NCI-H1930 (cell line): ENCODE measurements at places on chromosomes 4 and X.

GRCh38 chrX:40090050-40090804, 7.5 kb downstream of the BCOR start:
- no peak for DNase-seq

- no peak for DNase-seq
Observed at GRCh38 chr4:177403746-177404145, 38.5 kb downstream of the AGA start.

- peak; percentile 66 for DNase-seq
Observed at GRCh38 chr4:108135549-108136209, 33.1 kb downstream of the LEF1 start.

GRCh38 chr4:133151341-133151690, 2.2 kb downstream of the PCDH10 start:
- DNase-seq, result peak; percentile 36

DNA sequence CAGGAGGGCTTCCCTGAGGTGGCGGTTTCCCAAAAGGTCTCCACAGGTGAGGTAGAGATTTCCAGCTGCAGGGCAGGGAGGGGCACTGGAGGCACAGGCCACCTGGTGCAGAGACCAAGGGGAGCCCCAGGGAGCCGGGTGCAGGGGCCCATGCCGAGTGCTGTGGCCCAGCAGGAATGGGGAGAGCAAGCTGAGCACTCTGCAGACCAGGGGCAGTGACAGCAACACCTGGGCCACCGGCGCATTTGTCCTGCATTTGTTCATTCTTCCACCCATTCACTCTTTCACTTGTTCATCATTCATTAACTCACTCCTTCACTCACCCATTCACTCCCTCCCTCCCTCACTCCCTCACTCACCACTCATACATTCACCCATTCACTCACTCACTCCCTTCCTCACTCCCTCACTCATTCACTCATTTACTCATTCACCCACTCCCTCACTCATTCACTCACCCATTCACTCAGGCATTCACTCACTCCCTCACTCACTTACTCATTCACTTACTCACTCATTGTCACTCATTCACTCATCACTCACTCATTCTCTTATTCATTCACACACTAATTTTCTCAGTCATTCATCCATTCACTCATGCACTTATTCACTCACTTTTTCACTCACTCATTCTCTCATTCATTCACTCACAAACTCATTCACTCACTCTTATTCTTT, 16.3 kb downstream of the CPZ start:
- DNase-seq, result no peak

GRCh38 chrX:17768997-17769396, 31.7 kb downstream of the SCML1 start:
- DNase-seq, result no peak

DNA sequence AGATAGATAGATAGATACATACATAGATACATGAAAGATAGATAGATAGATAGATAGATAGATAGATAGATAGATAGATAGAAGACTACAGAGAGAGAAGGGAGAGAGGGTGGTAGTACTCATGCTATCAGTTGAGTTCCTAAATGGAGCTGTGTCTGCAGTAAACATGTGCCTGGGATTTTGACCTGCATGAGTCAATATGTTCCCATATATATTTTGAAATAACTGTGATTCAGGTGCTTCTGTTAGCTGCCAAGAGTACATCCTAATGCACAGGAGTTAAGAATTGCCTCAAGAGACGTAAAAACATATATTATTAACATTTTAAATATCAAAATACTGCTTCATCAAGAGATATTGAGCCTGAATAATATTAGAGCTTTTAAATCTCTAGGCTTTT, 379.4 kb downstream of the GRXCR1 start:
- no peak for DNase-seq

- DNase-seq, result no peak
Observed at GRCh38 chrX:109857584-109858228, 124.6 kb upstream of the ACSL4 start.

- no peak for DNase-seq
Observed at GRCh38 chrX:31318866-31319265, 247.0 kb upstream of the FTHL17 start.

DNA sequence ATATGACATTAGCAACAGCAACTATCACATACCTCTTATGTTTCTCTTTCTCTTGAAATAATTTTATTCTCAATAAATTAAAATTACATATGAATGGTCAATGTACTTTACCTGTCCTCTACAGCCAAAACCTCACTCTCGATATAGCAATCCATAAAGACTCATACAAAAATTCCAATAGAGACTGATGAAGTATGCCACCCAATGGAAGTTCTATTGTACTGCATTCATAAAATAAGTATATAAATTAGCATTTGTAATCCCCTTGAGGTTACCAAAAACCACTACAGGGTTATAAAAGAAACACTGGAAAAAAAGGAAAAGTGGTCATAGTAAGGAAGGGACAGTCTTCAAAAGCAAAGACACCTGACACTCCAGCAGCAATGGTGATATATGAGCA, 32.8 kb downstream of the CLDN2 start:
- no peak for DNase-seq

GRCh38 chr4:133483600-133484246, 334.6 kb downstream of the PCDH10 start:
- peak; percentile 5 for DNase-seq

DNA sequence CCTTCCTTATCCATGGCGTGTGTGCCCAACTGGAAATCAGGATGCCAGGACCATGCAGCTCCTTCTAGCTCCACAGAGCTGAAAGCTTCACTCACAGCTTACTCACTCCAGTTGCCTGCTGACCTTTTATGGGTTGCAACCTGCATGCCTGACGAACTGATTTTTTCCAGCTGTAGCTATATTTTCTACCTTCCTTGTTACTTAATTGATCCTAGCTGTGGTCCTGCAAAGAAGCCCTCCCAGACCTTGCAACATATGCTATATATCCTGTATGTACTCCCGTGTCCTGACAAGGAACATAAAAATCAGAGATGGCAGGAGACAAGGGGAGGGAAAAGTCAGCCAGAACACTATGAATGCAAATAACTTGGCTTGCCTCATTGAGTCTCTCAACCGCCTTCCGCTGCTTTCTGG, 135.3 kb upstream of the LDB2 start:
- DNase-seq, result no peak

- no peak for DNase-seq
Observed at GRCh38 chr4:6239968-6240367, 29.7 kb upstream of the WFS1 start.

- DNase-seq, result no peak
Observed at GRCh38 chr4:90162566-90162965, 35.4 kb downstream of the CCSER1 start.
